ENCODE measurements at places on chromosomes 12 and 14. TPM values are rescaled to one million over a fixed set of nuclear protein-coding genes. Genes with fewer than 3 reads are reported as not detected.

- H3K27me3 ChIP-seq, result no peaks in the 10 kb centered on the region
- H3K4me1 ChIP-seq, result peaks cover 9% of the 10 kb centered on the region
- DNase-seq, result no peak
- H3K4me3 ChIP-seq, result no peak overlapping the region
- H3K36me3 ChIP-seq, result no peaks in the 10 kb centered on the region
These were observed 34.6 kb downstream of the RERG start for GRCh38 chr12:15186597-15186996.

WSCD2 gene
- total RNA-seq, result not detected

DNA sequence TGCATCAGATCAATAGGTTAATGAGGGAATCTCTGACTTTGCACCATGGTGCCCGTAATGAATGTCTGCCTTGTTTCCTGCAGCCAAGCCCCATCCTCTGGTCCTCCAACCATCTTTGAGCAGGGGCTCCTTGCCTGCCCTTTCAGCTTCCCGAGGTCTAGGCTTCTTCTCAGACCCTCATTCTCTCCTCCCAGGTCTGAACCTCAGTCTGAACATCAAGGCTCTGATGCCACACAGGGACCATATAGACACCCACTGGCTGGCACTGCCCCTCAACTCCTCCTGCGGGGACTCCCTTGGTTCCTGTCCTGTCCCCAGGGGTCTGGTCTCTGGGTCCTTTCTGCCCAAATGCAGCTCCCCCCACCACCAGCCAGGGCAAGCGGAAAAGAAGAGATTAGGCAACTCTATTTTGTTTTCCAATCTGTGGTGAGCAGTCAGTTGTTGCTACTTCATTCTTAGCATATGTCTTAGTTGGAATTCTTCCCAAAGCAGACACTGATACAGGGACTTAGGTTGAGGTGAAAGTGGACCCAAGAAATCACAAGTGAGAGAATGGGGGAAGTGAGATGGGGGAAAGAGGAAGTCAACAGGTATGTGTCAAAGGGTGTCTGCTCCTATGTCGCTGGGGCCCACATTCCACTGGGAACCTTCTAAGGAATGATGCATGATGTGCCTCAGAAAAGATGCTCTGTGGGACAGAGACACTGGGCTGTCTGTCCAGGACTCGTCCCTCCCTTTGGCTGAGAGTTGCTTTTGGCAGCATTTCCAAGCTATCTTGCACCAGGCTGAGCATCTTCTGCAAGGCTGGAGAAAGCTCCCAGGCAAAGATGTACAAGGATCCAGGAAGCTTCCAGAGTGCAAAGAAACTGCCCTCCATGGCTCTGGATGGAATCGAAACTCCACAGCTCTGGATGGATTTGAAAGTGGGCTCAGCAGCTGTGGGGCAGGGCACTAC is 1096.5 kb upstream of the TMEM132C start:
- no peak overlapping the region for H3K4me3 ChIP-seq
- DNase-seq, result no peak
- H3K36me3 ChIP-seq, result no peaks in the 10 kb centered on the region

DNA sequence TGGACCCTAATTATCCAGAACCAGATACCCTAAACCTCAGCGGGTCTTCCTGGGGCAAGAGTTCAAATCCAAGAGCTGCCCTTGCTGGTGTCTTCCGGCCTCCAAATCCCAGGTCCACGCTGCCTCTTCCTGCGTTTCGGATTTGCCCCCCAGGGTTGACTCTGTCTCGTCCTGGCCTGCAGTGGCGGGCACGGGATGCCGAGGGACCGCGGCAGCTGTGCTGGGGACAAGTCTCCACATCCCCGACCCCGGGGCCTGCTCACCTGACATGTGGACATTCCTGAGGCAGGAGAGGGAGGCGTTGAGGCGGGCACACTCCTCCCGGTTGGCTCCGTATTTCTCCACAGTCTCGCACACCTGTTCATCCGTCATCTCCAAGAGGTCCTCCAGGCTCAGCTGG is 113.6 kb downstream of the KSR2 start:
- H3K27ac ChIP-seq, result no peak overlapping the region
- no peaks in the 10 kb centered on the region for H3K27me3 ChIP-seq
- H3K36me3 ChIP-seq, result no peaks in the 10 kb centered on the region
- no peak for DNase-seq
- no peak overlapping the region for H3K4me3 ChIP-seq

TAS2R42 gene
- total RNA-seq, result not detected

GRCh38 chr12:95134085-95134484 is 60.7 kb upstream of the NR2C1 start:
- peaks cover 65% of the 10 kb centered on the region for H3K36me3 ChIP-seq
- no peak for DNase-seq
- no peak overlapping the region for H3K4me3 ChIP-seq
- H3K27me3 ChIP-seq, result no peaks in the 10 kb centered on the region
- no peaks in the 10 kb centered on the region for H3K4me1 ChIP-seq

DNA sequence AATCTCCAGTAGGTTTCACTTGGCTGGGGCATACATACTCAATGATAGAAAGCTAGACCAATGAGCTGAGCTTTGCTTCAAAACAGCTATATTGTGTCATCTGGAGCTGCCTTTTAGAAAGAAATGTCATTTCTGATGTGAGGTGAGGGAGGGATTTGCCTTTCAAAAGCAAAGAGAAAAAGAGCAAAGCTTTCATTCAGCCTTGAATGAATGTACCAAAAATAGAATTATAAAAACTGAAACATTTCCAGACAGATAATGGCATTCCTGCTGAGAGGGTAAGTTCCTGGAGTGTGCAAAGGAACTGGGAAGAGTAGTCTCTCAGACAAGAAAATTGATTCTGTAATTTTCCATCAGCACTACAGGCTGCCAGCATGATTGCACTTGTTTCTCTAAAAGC is 710.0 kb downstream of the LRFN5 start:
- no peaks in the 10 kb centered on the region for H3K4me1 ChIP-seq
- no peaks in the 10 kb centered on the region for H3K27me3 ChIP-seq
- no peak overlapping the region for H3K27ac ChIP-seq
- H3K36me3 ChIP-seq, result no peaks in the 10 kb centered on the region
- no peak for DNase-seq

- no peaks in the 10 kb centered on the region for H3K36me3 ChIP-seq
- H3K4me1 ChIP-seq, result peaks cover 40% of the 10 kb centered on the region
- peak; percentile 73 for DNase-seq
These were observed 32.1 kb downstream of the CMKLR1 start for GRCh38 chr12:108307006-108307405.

DNA sequence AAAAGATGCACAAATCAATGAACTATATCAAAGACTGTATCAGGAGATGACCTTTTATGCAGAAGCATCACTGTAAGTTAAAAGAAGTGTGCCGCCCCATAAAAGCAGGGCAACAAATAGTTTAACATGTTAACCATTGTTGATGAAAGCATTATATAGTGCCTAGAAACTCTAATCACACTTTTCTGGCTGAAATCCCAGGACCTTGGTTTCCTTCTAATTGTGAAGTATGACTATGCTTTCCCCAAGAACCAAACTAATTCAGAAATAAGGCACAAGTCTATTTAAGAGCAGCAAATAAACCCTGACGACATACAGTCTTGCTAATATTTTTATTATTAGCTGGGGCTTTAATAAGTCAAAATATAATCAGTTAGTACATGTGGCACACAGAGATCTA is 21.7 kb downstream of the RACGAP1 start:
- H3K4me1 ChIP-seq, result peaks cover 11% of the 10 kb centered on the region
- no peaks in the 10 kb centered on the region for H3K27me3 ChIP-seq
- no peak for DNase-seq
- H3K4me3 ChIP-seq, result no peak overlapping the region

DNA sequence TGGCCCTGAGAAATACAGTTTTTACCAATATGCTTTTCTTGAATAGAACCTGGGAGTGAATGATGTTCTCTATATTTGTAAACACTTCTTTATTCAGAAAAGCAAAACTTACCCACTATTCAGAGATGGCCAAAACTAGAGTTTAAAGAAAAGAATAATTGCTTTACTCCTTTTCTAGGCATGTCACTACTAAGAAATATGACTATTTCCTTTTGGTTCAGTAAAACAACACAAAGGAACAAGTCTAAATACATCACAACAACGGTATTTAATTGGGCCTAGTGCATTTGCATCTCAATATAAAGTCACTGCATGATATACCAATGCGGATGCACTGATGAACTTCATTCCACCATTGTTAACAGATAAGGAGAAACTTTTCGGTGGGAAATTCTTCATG is 207.5 kb downstream of the FOXN3 start:
- no peak for DNase-seq
- no peaks in the 10 kb centered on the region for H3K4me1 ChIP-seq
- no peak overlapping the region for H3K27ac ChIP-seq
- peaks cover 6% of the 10 kb centered on the region for H3K36me3 ChIP-seq

IFNG-AS1 gene
- total RNA-seq, result not detected

AMHR2 gene
- not detected for total RNA-seq

GRCh38 chr12:42315108-42315507 is 10.8 kb downstream of the ZCRB1 start:
- no peak overlapping the region for H3K27ac ChIP-seq
- no peak overlapping the region for H3K4me3 ChIP-seq
- no peaks in the 10 kb centered on the region for H3K4me1 ChIP-seq
- H3K36me3 ChIP-seq, result peaks cover 43% of the 10 kb centered on the region

GRCh38 chr14:82084813-82085212 is 551.2 kb upstream of the SEL1L start:
- no peak overlapping the region for H3K4me3 ChIP-seq
- H3K36me3 ChIP-seq, result no peaks in the 10 kb centered on the region
- H3K4me1 ChIP-seq, result no peaks in the 10 kb centered on the region
- H3K27ac ChIP-seq, result no peak overlapping the region
- DNase-seq, result peak; percentile 36

NFATC4 gene
- 0.23 TPM for total RNA-seq

DNA sequence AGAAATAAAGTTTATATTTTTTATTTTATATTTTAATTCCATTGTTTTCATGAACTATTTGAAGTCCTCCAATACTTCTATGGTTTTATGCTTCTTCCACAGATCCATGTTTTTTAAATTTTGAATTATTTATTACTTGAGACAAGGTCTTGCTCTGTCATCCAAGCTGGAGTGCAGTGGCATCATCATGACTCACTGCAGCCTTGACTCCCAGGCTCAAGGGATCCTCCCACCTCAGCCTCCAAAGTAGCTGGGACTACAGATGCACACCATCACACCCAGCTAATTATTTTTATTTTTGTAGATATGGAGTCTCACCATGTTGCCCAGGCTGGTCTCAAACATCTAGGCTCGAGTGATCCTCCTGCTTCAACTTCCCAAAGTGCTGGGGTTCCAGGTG is 28.8 kb upstream of the DLGAP5 start:
- H3K4me3 ChIP-seq, result no peak overlapping the region
- H3K27ac ChIP-seq, result no peak overlapping the region
- H3K4me1 ChIP-seq, result peaks cover 6% of the 10 kb centered on the region
- no peaks in the 10 kb centered on the region for H3K27me3 ChIP-seq
- peak; percentile 10 for DNase-seq

SLC4A8 gene
- 1.1 TPM for total RNA-seq

GRCh38 chr12:93734784-93735183 is 57.6 kb downstream of the CRADD start:
- peaks cover 18% of the 10 kb centered on the region for H3K4me1 ChIP-seq
- H3K4me3 ChIP-seq, result no peak overlapping the region
- H3K36me3 ChIP-seq, result no peaks in the 10 kb centered on the region
- no peak overlapping the region for H3K27ac ChIP-seq
- no peak for DNase-seq

DNA sequence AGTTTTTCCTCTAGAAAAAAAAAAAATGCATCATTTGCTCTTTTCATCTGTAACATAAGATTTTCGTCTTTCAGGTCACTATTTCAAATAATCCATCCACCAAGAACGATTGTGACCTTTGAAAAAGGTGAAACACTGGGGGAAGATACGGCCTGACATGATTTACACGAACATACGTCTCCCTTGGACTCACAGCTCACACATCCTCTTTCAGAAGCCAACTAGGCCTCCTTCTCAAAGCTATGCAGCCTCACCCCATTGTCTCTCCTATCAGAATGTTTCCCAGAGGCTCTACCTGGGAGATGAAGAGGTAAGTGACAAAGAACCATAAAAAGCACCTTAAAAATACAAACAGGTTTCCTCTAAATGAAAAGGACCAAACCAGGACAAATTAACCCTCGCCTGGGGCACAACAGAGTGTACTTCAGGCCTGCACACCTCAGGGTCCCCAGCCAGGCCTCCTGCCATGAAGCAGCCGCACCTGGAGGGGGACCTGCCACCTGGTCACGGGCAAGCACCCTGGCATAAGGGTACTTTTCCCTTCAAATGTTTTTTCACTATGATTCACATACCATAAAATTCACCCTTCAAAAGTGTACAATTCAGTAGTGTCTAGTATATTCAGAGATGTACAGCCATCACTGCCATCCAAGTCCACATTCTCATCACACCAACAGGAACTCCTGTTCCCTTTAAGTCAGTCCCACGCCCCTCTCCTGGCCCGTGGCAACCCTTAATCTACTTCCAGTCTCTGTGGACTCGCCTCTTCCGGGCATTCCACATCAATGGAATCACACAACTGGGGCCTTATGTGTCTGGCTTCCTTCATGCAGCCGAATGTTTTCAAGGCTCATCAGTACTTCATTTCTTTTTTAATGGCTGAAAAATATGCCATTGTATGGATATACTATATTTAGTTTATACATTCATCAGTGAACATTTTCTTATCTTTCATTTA is 5.4 kb downstream of the SLC15A4 start:
- H3K27me3 ChIP-seq, result no peaks in the 10 kb centered on the region
- H3K4me1 ChIP-seq, result peaks cover 35% of the 10 kb centered on the region
- peak overlapping the region; percentile 45 for H3K4me3 ChIP-seq
- no peak for DNase-seq

DNA sequence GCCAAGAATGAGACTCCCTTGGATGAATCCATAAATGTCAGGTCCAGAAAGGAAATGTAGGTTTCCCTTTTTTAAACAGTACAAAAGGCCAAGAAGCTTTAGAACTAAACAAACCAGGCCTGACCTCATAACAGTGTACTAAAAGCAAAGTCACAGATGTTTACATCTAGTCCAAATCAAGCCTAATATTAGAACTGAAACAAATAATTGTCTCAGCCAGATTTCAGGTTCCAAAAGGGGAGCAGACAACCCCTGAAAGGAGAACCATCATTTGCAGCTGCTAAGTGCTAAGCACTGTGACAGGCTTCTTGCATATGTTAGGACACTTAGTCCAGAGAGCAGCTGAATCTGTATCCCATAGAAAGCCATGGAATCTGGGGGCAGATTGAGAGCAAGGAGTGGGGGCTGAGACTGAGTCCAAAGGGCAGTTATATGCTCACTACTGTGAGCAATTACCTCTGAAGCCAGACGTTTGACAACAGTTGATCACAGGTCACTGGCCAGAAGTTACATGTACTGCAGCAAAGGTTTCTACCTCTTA is 90.1 kb downstream of the STXBP6 start:
- no peak overlapping the region for H3K4me3 ChIP-seq
- no peak for DNase-seq
- H3K27ac ChIP-seq, result no peak overlapping the region
- H3K27me3 ChIP-seq, result no peaks in the 10 kb centered on the region

KCNC2 gene
- total RNA-seq, result not detected

GRCh38 chr12:30268041-30268440 is 427.6 kb downstream of the IPO8 start:
- H3K4me3 ChIP-seq, result no peak overlapping the region
- H3K4me1 ChIP-seq, result no peaks in the 10 kb centered on the region
- DNase-seq, result no peak

DEGS2 gene
- 0.07 TPM for total RNA-seq

KERA gene
- total RNA-seq, result not detected
